AG20443 (cell line): ENCODE measurements at places on chromosomes 3 and 15.
A peak's percentile ranks its signal among the peaks of the same experiment; 100 is the strongest.

GRCh38 chr3:56775838-56776555 lies 25.8 kb downstream of the ARHGEF3 start:
- DNase-seq: peak; percentile 21

DNA sequence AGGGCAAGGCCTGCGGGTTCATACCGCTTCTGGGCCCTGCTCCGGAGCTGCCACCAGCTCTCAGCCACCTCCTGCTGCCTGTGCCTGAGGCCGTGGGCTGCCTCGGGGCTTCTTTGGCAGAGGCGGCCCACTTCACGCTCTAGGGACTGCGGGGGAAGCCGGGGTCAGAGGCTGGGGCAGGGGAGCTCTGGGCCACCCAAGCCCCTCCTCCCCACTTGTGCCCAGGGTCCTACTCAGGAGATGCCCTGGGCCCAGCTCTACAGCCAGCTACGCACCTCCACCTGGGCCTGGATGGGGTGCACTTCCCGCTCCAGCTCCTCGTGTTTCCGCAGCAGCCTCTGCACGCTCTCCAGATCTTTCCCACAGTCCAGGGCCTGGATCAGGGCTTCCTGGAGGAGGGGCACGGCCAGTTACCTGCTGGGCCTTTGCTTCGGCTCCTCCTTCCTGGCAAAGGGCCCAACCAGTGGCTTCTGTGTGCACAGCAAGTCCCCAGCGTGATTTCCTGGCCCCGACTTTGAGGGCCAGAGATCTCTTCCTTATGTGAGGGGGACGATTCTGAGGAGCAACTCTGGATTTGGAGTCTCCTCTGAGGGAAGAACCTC lies 24.0 kb downstream of the PLA2G4B start:
- DNase-seq: no peak

DNA sequence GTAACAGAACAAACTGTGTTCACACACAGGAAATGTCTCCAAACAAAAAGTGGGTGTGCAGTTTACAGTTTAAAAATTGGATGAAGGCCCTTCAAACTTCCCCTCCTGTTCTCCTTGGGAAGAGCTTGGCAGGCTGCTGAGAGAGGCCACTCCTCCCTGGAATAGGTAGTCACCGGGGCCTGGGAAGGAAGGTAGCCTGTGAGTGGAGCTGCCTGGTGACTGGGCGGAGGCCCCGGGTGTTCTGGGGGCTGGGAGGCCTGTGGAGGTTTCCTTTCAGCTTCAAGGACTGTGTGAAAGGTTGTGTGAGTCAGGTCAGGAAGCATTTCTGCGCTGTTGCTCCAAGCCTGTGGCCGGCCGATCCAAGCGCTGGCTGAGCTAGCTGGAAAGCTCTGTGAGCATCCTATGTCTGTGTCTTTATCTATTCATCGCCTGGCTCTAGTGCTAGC lies 14.1 kb downstream of the SLCO3A1 start:
- peak; percentile 90 for DNase-seq

DNA sequence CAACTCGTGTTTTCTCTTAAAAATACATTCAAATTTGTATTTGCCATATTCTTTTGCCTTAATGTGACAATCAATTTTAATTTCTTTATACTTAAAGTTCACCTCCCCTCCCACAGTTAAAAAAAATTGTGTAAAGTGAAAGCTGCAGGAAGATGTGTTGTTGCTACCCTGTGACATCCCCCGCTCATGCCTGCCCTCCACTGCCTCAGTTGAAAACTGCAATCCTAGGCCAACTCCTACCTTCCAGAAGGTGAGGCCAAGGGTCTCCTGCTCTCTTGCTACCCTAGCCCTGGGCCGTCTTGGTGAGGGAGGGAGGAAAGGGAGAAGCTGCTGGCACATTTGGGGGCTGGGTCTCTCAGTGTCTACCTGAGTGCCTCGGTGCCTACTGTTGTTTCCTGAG lies 57.0 kb upstream of the CMTM7 start:
- DNase-seq: no peak

GRCh38 chr15:75028991-75029377 lies 5.6 kb downstream of the PPCDC start:
- no peak for DNase-seq

DNA sequence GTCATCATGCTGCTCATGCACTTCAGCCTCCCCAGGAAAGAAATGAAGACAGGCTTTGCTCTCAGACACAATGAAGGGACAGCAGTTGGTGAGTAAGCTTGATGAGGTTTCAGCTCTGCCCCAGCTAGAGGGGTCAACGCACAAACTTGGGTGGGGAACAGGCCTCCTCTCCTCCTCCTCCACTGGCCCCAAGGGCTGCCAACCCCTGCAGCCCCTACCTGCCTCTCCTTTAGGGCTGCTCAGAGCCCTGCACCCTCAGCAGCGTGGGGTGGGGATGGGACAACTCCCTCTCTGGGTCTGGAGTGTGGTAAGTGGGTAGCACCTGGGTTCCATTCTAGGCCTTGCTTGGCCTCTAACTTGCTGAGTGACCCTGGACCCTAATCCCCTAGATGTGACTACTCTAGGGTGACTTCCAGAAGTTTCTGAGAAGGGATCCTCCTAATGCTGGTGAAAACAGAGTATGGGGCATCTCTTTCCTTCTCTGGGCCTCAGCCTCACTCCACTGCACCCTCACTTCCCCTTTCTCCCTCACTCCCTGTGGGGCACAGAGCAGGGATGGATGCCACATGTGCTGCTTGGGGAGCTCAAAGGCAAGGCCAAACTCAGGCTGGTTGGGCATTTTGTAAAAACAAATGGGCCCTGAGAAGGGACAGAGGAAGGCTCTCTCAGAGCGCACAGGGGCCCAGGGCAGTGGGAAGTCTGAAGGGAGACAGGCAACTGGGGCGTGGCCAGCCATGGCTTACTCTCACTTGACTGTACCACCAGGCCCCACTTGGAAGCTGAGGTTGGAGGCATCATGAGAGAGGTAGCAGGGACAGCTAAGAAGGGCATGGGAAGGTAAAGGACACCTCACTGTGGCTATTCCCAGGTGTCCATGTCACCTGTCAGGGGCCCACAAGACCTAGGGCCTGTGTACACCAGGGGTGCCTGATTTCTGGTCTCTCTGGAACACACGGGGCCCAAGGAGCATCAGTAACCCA lies 64.0 kb downstream of the SYNM start:
- DNase-seq: no peak

GRCh38 chr15:76844096-76844495 lies 61.0 kb downstream of the SCAPER start:
- peak; percentile 17 for DNase-seq

- DNase-seq: no peak
Measured at GRCh38 chr15:29682781-29683180, 139.5 kb downstream of the TJP1 start.

- no peak for DNase-seq
Measured at GRCh38 chr15:90814191-90814821, 54.1 kb upstream of the FURIN start.

DNA sequence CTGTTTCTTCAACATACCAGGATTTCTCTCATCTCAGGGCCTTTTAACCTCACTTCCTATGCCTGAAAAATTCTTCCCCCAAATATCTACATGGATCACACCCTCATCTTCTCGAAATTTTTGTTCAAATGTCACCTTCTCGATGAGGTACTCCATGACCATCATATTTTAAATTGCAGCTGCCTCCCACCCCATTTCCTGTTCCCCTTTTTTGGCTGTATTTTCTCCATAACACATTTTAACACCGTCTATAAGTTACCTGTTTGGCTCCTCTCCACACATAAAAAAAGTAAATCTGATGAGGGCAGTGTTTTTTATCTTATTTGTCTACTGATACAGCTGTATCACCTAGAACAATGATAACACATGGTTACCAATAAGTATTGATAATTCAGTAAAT lies 20.7 kb upstream of the ZBED2 start:
- DNase-seq: no peak

GRCh38 chr3:144229953-144230352 lies 258.3 kb downstream of the DIPK2A start:
- no peak for DNase-seq

- DNase-seq: no peak
Measured at GRCh38 chr15:65207280-65207840, 3.9 kb downstream of the CILP start.

DNA sequence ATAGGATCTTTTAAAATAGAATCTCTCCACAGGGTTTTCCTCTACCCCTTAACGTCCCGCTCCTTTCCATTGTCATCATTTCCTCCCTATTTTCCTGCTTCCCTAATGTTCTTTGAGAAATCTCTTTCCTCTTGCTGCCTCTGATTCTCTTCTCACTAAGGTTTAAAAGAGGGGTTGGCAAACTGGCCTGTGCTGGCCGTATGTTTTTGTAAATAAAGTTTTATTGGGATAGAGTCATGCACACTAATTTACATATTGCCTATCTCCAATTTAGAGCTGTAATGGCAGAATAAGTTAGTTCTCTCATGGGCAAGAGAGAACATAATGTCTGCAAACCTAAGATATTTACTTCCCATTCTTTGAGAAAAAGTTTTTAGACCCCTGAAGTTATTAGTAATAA lies 25.0 kb downstream of the MRPL3 start:
- DNase-seq: no peak

GRCh38 chr3:45691842-45692241 lies 2.6 kb downstream of the SACM1L start:
- DNase-seq: no peak

- no peak for DNase-seq
Measured at GRCh38 chr15:75895731-75896130, 7.9 kb upstream of the FBXO22 start.

DNA sequence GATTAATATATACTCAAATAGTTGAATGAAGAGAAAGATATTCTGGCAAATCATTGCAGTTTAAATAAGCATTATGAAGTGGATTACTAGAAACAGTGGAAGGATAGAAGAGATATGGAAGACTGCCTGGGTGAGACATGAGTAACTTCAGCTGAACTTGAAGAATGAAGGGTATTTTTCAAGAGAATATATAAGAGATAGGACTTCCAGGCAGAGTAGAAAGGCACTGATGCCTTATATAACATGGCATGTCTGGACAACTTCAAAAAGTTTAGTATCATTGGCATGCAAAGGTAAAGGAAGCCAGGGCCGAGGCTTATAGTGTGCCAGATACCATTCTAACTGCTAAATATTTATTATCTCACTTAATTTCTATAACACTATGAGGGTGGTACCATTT lies 126.5 kb upstream of the SLC7A14 start:
- no peak for DNase-seq

DNA sequence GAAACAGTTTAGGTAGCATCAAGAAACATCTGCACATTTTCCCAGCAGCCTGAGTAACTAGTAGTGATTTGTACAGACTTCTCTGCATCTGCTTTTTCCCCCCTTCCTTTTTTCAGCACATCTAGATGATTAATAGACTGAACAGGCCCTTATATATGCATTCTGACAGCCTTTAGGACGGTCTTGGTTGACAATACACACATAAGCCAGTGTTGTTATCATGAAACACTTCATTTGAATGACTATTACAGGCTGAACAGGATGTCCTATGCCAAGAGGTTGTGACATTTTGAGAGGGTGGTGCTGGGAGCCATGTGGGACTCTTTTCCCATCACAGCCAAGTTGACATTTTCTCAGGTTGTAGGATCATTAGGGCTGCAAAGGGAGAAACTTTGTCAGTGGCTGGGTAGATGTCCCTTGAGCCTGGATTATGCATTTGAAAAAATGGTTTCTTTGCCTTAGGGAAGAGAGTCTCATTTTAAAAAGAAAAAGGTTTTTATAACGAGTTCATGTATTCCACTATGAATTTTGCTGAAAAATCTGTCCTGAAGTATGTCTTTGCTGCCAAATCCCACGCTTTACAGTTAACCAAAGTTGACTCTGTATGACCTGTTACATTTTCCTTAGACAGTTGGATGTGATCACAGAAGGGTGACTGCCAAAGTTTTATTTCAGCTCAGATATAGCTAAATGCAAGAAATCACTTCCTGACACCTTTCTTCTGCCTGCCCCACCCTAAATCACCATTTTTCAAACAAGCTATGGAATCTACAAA lies 73.7 kb downstream of the FILIP1L start:
- DNase-seq: peak; percentile 31

DNA sequence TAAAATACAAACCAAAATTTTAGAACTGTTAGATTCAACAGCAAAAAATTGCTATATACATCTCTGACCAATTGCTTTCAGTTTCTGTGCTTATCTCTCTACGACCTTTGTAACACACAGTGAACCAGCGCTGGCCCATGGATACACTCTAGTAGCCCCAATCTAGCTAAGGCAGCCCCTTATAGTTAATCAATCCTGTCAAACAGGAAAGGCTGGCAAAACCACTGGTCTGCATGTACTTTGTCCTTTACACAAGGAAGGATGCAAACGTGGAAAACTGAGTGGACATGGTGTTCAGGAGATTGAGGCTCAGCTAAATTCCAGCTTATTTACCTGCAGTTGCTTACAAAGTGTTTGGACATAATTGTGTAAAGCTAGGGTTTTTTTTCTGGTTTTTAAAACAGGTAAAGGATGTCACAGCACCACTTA lies 25.9 kb downstream of the ADGRG7 start:
- DNase-seq: no peak

GRCh38 chr3:194100856-194101390 lies 35.0 kb upstream of the HES1 start:
- DNase-seq: no peak

GRCh38 chr3:172939651-172940293 lies 189.2 kb downstream of the ECT2 start:
- DNase-seq: no peak

DNA sequence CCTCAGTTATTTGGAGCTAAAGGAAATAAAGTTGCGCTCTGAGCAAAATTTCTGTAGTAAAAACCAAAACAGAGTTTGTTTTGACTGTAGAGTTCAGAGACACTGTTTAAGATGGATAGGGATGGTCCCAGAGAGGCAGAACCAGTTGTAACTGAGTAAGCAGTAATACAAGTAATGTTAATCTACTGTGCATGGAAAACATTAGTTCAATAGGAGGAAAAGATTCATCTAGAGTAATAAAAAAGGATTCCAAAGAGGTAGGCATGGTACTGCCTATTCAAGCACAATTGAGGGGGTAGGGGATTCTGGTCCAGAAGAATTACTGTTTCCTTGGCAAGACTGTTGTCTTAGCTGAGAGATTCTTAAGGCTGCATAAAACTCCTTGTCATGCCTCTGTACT lies 77.4 kb downstream of the RASA2 start:
- no peak for DNase-seq

DNA sequence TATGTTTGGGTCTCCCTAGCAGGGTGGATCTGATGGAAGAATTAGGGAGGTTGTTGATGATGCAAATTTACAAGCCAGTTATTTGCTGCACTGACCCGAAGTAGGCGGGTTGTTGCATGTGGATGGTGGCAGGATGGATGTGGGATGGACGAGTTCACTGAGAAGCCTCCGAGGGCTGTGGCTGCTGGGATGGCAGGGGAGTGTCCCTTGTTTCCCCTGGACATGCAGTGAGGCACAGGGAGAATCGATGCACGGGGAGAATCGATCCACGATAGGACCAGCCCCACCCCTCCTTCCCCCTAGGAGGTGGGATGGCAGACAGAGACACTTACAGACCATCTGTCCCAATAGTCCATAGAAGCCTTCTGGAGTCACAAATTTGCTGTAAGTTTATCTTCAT lies 31.0 kb upstream of the KLF13 start:
- DNase-seq: no peak

GRCh38 chr15:53807501-53807900 lies 48.0 kb upstream of the WDR72 start:
- no peak for DNase-seq

GRCh38 chr15:85615930-85616329 lies 178.8 kb downstream of the KLHL25 start:
- peak; percentile 31 for DNase-seq

- DNase-seq: no peak
Measured at GRCh38 chr15:62564886-62565633, 400.0 kb upstream of the C2CD4B start.

GRCh38 chr3:107684431-107684925 lies 161.7 kb downstream of the BBX start:
- DNase-seq: no peak

GRCh38 chr3:124201786-124202185 lies 209.9 kb upstream of the ROPN1 start:
- DNase-seq: no peak
